Right ventricle myocardium superior (tissue), 1 donor: ENCODE measurements at places on chromosomes 2 and 18. TPM values are rescaled to one million over a fixed set of nuclear protein-coding genes. Genes with fewer than 3 reads are reported as not detected.

CROCC2 gene
- not detected for total RNA-seq

MOGAT1 gene
- 0.65 TPM for total RNA-seq

ST6GAL2 gene
- not detected for total RNA-seq

MALL gene
- 9.9 TPM for total RNA-seq

REEP1 gene
- total RNA-seq, result 21.5 TPM

LYPD1 gene
- not detected for total RNA-seq

LRP2 gene
- total RNA-seq, result not detected

XRCC5 gene
- 125 TPM for total RNA-seq

YPEL5 gene
- 61.9 TPM for total RNA-seq

SOX11 gene
- total RNA-seq, result 0.81 TPM

MAPRE3 gene
- total RNA-seq, result 57.9 TPM

CXCR2 gene
- 0.89 TPM for total RNA-seq
